Activated CD8-positive, alpha-beta memory T cell treated with anti-CD3 and anti-CD28 coated beads for 48 hours (primary cell): ENCODE measurements at places on chromosomes 7 and 10.

DNA sequence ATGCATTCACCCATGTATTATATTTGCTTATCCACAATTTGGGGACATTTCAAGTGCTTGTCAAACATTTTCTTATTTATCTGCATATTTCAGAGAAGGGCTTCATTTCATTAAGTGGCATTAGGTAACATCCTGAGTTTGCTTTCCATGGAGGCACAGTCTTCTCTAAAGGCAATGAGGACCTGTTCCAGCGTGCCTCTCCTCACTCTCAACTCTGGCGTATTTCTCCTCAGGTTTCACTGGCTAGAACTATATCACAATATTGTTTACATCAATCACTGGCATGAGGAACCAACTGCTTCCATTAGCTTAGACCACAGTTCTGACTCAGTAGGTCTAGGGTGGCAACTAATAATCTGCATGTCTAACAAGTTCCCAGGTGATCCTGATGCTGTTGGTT is 177.2 kb downstream of the TAX1BP1 start:
- no peak for DNase-seq

DNA sequence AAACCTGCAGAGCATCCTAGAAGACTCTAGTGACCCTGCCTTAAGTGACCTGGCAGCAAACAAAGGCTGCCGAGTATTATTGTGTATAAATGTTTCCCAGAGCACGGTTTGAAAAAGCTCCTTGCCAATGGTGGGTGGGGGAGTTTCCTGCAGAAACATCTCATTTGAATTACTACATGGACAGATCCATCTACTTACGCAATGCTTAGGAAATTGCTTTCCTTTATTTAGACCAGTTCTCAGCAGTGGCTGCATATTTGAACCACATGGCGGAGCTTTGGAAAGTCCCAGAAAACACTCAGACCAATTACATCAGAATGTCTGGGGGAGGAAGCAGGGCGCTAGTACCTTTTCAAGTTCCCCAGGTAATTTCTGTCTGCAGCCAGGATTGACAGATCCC is 560.9 kb downstream of the SDK1 start:
- no peak for DNase-seq

DNA sequence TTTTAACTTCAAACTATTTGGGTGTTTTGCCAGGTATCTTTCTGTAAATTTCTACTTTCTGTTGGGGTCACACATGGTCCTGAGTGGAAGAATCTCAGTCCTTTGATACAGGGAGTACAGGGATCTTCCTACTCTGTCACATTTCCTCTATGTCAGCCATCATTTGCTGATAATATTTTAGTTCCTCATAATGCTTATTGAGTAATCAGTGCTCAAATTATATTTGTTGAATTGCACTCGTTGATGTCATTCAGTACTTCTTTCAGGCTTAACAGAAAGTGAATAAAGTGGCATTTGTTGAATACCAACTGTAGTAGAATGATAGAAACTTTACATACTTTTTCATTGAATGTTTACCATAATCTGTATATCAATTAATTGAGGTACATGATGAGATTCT is 31.9 kb downstream of the WDR11 start:
- no peak for DNase-seq

DNA sequence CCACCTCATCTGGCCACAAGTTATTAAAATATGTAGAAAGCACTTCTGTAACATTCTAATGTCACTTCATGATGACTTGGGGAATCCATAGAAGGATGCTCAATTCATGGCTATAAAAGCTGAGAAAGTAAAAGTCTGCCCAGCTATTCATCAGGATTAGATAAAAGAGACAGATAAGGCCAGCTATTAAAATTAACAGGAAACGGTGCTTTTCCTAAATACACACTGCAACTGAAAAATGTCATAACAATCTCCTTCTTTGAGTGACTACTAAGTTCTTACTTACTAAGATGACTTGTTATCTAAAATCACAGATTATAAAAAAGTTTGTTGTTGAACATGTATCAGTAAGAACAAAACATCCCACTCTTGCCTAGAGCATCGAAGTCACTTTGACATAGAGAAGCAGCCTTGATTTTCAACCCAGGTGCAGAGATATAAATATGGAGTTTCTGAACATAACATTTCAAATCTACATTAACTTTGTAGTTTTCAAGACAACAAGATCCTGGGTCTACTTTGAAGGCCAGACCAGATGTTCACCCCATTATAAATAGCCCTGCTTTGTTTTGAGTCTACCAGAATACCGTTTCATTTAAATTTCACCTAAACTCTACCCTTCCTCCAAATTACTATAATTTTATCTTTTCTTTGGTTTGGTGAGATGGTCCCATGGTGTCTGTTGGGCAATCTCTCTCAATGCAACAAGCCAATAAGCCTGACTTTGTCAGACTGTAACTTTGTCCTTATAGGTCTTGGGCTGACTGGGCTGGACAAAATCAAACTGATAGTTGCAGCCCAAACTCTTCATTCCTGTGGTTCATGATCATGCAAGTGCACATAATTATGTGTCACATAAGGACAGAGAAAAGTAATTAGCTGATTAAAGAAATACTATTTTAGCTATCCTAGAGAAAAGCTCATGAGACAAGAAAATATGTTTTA is 24.0 kb downstream of the HYCC1 start:
- no peak for DNase-seq

- DNase-seq: no peak
Observed at GRCh38 chr10:17756557-17757217, 4.7 kb downstream of the TMEM236 start.

- DNase-seq: no peak
Observed at GRCh38 chr7:123372368-123372767, 162.0 kb downstream of the IQUB start.

GRCh38 chr7:44386139-44386913 is 60.9 kb upstream of the CAMK2B start:
- DNase-seq: no peak

GRCh38 chr10:50439806-50440205 is 183.9 kb downstream of the SGMS1 start:
- no peak for DNase-seq

DNA sequence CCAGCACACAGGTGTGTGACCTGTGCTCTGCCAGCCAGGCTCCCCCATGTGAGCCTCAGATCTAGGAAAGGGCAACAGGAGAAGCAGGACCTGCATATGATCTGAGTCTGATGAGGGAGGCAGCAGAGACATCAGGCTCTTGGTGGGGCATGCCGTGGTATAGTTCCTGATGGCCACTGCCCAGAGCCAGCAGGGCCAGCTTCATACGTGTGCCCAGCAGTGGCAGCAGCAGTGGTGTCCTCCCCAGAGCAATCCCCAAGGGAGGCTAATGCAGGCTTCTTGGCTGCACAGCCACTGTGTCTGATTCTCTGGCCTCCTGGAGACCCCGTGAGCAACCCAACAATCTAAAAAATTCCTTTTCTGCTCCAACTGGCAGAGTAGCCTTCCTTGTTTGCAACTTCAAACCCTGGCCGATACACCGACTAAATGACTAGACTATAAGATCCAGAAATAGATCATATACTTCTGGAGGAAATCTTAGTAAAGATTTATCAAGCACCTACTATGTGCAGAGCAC is 230.6 kb upstream of the ZMIZ1 start:
- DNase-seq: no peak

DNA sequence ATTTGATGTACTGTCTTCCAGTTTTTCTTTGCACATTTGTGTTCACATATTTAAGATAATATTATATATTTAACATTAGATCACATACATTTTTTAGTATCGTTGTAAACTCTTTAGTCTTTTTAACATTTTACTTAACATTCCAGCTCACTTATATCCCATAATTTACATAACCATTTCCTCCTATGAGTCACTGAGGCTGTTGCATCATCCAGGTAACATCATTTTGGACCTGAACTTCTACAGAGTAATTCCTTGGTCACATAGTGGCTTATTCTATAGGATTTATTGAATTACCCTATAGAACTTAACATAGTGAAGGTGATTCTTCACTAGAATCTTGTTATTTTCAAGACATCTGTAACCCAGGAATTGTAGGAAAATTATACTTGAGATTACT is 194.4 kb downstream of the POU6F2 start:
- no peak for DNase-seq

DNA sequence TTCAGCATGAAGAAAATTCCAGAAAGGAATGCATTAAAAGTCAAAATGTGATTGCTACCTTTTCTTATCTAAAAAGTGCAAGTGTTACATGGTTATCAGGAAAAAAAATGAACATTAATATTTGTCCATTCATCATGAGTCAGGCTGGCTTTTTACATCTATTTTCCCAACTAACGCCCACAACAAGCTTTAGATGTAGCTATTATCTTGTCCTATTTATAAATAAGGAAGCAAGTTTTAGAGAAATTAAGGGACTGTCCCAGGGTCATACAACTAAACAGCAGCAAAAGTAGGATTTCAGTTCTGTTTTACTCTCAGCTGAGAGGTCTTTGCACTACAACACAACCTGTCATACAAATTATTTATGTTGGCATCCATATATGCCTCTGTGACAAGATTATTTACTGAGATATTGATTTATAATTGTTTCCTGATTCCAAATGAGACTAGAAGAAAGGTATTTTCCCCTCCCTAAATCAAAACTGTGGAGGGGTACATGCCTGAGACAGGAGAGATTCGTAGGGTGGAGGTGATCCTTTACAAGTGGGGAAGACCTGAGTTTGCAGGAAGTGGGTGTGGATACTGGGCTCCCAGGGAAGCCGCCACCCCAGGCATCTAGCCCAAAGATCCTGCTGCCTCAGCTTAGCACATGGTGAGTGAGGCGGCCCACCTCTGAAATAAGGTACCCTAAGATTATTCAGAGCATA is 57.2 kb upstream of the ARID5B start:
- DNase-seq: no peak

GRCh38 chr10:33085313-33085833 is 127.3 kb upstream of the ITGB1 start:
- DNase-seq: no peak

DNA sequence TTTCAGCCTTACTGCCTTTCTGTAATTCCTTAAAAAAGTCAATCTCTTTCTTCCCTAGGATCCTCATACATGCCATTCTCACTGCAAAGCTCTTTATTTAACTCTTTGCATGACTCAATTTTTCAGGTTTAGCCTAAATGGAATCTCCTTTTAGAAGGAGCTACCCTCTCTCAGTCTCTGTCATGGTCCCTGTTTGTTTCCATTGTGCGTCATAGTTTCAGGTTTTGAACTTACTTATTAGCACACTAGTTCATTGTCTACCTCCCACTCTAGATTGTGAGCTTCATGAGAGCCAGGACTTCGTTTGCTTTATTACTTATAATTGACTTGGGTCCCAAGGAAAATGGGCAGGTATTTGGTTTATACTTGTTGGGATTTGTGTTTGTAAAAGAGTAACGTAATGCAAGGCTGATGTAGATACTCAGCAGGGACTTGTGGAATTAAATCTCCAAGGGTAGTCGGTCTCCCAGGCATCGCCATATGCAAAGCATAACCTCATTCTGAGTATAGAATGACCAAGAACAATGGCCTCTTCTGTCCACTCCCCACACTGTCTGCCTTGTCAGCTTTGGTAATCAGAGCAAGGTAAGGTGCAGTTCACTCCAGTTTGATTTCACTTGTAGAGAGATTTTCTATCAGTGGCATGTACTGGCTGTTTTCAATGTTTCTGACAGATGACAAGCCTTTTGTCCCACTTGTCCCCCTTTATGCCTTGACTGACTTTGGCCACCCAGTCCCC is 252.0 kb downstream of the SORCS3 start:
- DNase-seq: no peak

GRCh38 chr7:138545123-138545522 is 85.1 kb downstream of the TRIM24 start:
- DNase-seq: no peak

DNA sequence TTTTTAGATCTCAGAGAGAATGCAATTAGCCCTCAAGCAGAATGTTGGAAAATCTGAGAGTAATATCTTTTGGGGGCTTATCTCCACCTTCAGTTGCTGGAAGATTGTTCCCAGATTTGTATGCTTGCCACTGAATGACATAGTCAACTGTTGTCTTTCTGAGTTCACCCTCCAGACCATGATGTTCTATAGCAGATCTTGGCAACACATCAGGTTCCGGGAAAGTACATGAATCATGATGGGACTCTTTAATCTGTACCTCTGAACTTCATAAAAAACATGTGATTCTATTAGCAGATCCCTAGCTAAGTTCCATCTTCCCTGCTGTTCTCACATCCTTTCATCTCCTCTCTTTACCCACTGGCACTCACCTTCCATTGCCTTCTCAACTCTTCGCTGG is 68.9 kb downstream of the PLCE1 start:
- DNase-seq: no peak

DNA sequence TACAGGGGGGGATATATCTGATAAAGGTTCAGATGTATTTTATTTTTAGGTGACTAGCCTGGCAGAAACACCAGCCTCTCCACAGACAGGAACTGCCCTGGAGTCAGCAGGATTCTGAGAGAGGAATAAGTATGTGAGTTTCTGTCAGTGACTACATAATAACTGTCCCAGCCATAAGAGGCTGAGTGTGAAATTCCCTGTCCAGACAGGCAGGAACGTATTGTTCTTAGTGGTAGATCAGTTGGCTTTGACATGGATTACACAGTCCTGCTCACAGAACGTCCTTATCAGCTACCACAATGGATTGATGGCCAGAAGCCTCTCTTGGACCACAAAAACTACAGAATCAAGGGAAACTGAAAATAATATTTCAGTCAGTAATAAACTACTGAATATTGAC is 709.8 kb downstream of the PCDH15 start:
- no peak for DNase-seq

DNA sequence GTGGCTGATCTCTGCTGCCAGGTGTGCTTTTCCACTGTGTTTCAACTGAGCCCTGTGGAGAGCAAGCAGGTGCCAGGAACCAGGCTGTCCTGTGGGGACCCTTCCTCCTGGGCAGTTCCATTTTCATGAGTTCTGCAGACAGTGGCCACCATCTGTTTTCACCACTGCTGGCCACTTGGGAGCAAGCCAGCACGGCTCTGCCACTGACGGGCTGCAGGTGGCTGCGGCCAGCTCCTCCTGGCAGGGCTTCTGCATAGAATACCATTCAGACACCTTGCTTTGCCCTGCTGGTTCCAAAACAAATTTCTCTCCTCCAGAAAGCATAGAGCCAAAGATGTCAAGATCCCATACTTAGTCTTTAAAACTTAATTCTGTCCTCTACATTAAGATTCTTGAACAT is 48.3 kb downstream of the LANCL2 start:
- no peak for DNase-seq

- DNase-seq: no peak
Observed at GRCh38 chr10:13930120-13930519, 343.4 kb downstream of the PRPF18 start.
